GDM1 (cell line): ENCODE measurements at places on chromosomes 5 and 9.

GRCh38 chr5:36703245-36703860 lies 96.9 kb downstream of the SLC1A3 start:
- no peak for DNase-seq

DNA sequence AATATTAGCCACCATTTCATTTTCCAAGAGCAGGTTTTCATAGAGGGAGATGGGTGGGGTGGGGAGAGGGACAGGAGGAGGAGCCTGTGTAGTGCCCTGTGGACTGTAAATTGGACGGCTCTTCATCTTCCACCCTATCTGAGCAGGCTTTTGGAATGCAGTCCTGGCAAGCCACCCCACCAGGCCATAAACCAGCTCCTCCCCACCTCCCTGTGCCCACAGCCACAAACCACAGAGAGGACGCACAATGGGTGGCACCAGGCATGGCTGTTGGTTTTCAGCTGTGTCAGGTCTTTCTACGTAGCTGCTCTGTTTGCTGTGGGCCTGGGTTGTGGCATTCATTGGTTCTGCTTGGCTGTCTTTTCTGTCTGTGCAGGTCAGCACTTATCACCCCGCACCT lies 58.0 kb downstream of the PLAC8L1 start:
- no peak for DNase-seq

GRCh38 chr9:122346478-122347347 lies 24.1 kb upstream of the PTGS1 start:
- DNase-seq = no peak

- peak; percentile 9 for DNase-seq
Observed at GRCh38 chr5:100623719-100624118, 88.5 kb downstream of the FAM174A start.

DNA sequence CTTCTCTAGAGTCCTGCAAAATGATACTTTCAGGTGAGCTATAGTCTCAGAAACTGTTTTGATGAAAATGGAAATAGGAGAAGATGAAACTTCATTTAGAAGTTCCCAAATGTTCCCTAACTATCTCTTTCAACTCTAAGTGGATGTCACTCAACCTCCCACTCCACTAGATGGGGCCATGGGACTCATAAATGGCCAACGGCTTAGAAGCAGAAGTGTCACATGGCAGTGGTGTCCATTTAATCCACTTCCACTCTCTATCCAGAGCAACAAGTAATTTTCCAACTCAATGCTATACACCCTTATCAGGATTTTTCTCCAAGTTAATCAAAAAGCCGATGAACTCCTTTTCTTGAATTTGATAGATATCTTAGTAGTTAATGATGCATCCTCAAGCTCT lies 295.7 kb downstream of the EDIL3 start:
- peak; percentile 50 for DNase-seq

GRCh38 chr9:117233016-117233415 lies 181.8 kb downstream of the ASTN2 start:
- DNase-seq = no peak

GRCh38 chr9:20271096-20271495 lies 351.2 kb downstream of the MLLT3 start:
- no peak for DNase-seq

- no peak for DNase-seq
Observed at GRCh38 chr9:12060067-12060466, 633.1 kb upstream of the TYRP1 start.

DNA sequence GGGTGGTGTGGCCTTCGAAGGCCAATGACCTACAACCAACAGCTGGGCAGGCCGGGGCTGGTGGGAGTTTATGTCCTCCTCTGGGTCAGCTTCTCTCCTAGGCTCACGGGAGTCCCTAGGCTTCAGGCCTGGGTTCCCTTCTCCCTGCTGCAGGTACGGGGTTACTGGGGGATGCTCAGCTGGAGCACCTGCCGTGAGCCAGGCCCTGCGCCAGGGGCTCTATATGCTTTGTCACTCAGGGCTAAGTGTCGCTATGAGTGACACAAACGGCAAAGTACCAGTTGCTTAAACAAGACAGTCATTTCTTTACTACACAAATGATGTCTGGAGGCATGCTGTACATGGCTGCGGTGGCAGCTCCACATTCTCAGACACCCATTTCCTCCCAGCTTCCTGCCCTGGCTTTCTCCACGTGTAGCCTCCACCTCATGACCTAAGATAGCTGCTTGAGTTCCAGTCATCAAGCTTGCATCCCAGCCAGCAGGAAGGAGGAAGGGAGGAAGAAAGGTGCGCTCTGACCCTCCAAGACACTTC lies 22.5 kb upstream of the NINJ1 start:
- DNase-seq = no peak

DNA sequence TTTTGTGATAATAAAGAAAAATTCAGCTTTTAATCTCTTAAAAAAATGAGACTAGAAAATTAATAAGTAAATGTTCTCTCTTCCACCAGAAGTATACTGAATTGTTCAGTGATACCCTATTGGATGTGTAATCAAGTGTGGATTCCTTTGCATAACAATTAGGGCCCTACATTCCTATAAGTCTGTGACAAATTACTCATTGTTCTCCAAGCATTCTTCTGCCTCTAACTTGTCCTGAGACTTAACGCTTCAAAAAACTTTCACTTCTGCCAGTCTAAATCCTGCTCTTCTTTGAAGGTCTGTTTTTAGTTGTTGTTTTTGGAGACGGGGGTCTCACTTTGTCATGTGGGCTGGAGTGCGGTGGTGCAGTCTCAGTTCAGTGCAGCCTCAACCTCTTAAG lies 9.2 kb upstream of the DDX46 start:
- DNase-seq = no peak

DNA sequence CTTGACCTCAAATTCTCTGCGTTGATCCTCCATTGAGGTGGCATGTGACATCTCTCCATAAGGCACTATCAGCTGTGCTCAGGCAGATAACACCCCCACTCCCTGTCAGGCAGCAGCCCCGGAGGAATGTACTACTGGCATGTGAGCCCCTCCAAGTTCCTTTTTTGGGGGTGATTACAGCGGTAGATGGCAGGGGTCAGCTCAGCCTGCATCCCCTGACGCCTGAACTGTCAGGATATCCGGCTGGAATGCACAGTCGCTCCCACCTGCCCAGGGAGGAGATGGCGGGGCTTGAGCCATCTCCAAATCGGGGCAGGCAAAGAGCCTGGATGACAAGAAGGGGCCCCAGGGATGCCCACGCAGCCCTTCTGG lies 40.8 kb downstream of the FAM78A start:
- no peak for DNase-seq

- no peak for DNase-seq
Observed at GRCh38 chr5:95770830-95771708, 39.9 kb downstream of the RHOBTB3 start.
